ENCODE measurements at places on chromosomes 12 and 14.
A peak's percentile ranks its signal among the peaks of the same experiment; 100 is the strongest.

DNA sequence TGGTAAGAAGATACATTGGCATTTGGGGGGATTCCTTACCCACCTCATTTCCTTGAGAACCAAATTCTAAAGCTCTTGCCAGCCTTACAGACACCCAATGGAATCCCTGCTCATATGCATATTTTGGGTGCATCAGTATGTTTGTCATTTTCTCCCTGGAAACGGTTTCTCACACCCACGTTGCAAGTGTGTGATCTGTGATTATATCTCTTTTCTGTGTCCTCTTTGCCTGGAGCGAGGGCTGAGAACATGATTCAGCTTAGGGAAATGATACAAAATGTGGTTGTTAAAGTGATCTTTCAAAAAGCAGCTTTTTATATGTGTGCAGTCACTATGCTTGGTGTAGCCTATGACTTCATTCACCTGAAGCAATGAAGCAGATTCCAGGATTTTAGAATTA lies 52.0 kb downstream of the KCNMB4 start:
- no peak for ATAC-seq

GRCh38 chr12:93850481-93851256 lies 173.5 kb downstream of the CRADD start:
- ATAC-seq: no peak

- ATAC-seq: peak; percentile 6
Observed at GRCh38 chr12:55729819-55730818, 1.3 kb upstream of the CD63 start.

DNA sequence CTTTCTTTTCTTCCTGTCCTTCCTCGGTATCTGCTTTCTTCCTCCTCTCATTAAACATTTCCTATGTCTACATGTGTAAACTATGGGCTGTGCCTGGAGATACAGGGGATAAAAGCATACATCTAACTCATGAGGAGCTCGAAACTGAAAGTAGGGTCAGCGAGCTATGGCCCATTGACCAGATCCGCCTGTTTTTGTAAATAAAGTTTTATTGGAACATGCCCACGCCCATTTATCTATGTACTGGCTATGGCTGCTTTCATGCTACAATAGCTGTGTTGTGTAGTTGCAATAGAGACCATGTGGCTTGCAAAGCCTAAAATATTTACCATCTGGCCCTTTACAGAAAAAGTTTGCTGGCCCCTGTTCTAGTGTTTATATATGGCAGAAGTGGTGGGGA lies 500.8 kb upstream of the GARIN6 start:
- ATAC-seq: no peak

DNA sequence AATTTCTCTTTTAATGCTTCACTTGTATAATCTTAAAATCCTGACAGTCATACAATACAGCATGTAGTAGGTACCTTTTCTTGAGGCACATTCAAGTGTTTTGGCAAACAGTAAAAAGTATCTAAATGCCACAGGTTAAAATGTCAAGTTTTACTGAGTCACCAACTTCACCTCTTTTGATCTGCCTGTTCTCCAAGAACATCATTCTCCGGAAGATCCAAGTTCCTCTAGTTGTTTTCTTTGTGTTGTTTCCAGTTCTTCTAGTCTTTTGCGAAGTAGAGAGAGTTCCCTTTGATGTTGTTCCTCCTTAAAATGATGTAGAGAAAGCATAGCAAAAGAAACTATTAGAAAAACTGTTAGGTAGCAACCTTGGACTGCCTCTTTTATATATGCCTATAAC lies 151.1 kb downstream of the CEP83 start:
- no peak for ATAC-seq

DNA sequence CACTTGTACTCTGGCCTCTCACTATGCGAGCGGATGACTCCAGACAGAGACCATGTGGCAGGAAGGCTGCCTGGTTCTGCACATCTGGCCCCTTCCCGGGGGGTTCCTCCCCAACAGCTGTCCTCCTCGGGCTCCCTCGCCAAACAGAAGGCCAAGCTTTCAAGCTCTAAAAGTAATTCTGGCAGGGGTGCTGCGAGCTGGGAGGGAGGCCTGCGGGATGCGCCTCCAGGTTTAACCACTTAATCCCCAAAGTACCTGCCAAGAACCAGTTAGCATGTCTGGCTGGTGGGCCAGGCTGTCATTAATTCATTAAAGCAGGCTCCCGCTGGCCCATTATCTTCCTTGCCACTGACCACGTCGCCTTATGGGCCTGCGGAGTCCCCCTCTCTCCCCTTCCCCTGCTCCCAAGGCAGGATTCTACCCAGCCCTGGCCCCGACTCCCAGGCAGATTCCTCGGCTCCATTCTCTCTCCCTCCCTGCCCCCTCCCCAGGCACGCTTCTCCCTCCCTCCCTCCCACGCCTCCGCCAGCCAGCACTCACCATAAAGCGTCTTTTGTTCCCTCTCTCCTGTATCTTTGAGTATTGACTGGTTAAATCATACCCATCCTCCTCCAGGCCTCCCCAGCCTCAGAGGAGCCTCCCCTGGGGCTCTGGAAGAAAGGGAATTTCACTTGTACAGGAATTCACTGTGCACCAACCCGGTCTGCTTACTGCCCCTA lies 4.9 kb downstream of the HRK start:
- ATAC-seq: no peak

DNA sequence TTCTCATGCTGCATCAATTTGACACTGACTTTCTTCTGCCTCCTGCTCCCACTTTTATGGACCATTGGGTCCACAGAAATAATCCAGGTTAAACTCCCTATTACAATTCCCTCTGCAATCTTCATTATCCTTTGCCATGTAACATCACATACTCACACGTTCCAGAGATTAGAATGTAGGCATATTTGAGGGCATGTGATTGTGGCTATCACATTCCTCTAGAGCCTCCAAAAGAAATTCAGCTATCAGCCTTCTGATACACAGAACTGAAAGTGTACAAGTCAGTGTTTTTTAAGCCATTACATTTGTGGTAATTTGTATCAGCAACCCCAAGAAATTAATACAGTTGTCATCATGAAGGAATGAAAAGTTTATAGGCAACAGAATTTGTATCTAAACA lies 892.4 kb downstream of the RPS29 start:
- no peak for ATAC-seq

- ATAC-seq: no peak
Observed at GRCh38 chr12:53006810-53007309, 604 bp downstream of the EIF4B start.

DNA sequence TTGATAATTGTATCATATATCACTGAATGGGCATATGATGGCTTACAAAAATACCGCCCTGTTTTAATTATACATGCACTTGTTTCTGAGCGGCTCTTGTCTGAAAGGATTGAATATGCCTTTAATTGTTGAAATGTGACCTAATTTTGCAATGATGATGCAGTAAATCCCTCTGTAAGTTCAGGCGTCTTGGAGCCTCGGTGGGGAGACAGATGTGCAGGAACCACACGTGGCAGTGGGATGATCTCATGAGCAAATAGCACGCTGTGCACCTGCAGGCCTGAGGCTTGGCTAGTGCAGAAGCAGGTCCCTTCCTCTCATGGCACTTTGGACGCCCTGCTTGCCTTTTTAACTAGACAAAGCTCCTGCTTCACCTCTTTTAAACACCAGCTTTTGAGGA lies 49.3 kb upstream of the ASPG start:
- ATAC-seq: no peak

- no peak for ATAC-seq
Observed at GRCh38 chr14:95195031-95195430, 37.7 kb upstream of the DICER1 start.

- ATAC-seq: peak; percentile 12
Observed at GRCh38 chr12:2268471-2269286, 215.9 kb downstream of the CACNA1C start.

DNA sequence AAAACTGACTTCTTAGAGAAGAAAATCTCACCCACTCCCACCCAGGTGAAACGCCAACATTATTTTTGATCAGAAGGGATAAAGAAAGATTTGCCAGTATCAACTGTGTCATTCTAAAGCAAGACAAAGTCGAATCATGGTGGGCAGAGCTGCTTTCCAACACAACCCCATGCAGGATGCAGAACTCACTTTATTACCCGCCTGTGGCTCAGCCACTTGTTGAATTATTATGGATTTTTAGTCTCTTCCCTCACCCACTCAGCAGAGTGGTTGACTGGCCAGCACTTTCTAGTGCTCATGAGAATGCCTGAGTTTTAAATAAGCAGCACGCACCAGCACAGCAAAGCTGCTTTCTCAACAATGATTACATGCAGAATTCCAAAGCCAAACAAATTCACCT lies 32.1 kb downstream of the CRACR2A start:
- no peak for ATAC-seq

DNA sequence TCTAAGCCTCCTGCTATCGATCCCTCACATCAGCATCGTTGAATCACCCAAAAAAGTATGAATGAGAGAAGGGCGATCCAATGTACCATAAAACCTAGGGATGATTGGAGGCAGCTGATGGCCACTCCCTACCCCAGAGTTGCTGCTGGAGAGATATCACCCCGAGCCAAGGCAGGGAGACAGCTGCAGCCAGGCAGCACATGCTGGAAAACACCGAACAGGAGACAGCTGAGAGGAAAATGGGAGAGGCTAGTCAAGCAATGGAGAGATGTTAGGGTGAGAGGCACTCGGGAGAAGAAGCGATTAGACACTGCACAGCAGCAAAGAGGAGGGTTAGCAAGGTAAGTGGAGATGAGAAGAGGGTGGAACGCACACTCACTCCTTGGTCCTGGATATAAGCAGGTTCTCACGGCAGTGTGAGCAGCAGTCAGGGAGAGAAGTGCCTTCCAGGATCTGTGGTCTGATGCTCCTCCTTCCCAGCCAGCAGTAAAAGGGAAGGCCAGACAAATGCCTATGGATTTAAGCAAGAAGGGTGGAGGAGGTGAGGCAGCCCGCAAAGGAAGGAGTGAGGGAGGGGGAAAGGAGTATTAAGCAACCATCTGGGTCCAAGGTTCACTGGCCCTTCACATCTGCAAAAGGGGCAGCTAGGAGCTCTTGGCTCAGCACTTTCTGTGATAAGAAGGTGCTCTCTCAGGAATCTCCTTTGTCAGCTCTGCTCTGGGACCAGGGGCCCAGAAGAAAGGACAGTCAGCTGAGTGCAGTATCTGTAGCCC lies at the start of gene SLC7A7:
Gene SLC7A7 (minus strand): TSS at position 495 of the 773 bp plus-strand sequence. CDS start 2,037 bp downstream, outside the sequence.
- peak; percentile 26 for ATAC-seq

DNA sequence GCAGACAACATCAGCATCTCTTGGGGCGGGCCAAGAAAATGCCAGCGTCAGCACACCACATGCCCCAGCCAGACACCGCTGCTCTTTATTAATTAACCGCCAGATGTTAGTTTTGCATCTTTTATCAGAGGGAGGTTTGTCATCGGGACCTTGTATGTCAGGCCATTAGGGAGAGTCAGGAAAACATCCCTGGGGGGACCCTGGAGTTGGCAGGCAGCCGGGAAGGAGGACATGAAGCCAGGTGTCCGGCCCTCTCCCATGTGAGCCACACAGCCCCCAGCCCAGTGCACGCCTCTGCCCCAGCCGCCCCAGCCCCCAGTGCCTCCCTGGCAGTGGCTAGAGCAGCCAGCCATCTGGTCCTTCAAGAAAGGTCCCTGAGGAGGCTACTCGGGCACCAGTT lies 56.9 kb upstream of the FAM222A start:
- ATAC-seq: no peak

GRCh38 chr12:87047691-87048090 lies 791.5 kb upstream of the MGAT4C start:
- ATAC-seq: no peak

GRCh38 chr12:14247166-14247565 lies 118.3 kb upstream of the ATF7IP start:
- ATAC-seq: no peak

DNA sequence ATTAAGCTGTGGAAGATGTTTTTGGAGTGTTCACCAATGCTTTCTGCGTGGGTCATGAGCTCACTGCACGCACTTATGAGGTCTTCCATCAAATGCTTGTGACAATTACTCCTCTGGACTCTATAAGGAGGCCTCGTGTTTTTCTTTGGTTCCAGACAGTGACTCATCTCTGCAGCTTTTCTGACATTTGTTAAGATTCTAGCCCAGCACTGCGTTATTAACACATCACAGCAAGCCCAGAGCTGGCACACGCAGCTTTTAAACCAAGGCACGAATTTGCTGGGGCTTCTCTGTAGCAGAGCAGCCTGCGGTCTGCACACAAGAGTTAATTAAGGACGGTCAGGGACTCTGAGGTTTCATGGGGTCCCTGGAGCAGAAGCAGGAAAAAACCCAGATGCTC lies 16.9 kb downstream of the MEG3 start:
- ATAC-seq: peak; percentile 86

- no peak for ATAC-seq
Observed at GRCh38 chr14:49977126-49977841, 84.4 kb downstream of the ARF6 start.

GRCh38 chr12:112023759-112024396 lies 10.7 kb downstream of the ERP29 start:
- no peak for ATAC-seq

- ATAC-seq: no peak
Observed at GRCh38 chr14:94066089-94066676, 14.8 kb downstream of the DDX24 start.

DNA sequence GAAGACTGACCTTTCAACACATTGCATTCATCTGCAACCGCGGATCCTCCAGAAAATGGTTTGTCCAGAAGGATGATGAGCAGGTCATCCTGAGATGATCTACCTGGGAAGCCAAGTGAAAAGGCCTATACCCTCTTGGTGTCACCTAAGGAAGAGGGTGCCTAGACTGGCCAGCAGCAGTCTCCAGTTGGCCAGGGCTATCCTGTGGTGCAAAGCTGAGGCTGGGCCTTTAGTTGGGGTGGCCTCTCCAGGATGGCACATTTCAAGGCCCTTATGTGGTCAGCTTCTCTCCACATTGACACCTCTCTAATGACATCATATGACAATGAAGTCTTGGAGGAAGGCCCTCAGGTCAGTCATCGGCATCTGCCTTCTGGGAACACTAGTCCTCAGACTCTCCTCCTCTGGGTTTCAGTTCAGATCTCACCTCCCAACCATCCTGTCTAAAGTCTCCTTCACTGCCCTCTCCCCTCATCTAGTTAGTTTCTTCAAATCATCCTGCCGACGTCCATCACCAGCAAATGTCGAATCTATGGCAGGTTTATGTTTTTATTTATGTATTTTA lies 3.3 kb upstream of the SLC22A17 start:
- ATAC-seq: no peak

DNA sequence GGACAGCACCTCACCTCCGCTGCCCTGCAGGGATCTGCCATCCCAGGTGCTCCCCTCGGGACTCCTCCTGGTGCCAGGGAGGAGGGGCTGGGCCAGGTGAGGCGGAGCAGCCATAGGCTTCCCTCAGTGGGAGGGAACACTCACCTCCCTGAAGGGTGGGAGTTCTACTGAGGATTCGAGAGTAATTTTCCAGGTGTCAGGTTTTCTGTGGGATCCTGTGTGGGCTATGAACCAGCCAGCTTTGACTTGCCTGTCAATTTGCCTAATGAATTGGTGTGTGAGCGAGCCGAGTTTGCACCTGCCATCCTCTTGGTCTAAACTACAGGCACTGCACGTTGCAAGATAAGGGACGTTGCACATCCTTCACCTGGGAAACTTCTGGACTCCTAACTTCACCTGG lies 50.3 kb downstream of the NOC4L start:
- no peak for ATAC-seq

DNA sequence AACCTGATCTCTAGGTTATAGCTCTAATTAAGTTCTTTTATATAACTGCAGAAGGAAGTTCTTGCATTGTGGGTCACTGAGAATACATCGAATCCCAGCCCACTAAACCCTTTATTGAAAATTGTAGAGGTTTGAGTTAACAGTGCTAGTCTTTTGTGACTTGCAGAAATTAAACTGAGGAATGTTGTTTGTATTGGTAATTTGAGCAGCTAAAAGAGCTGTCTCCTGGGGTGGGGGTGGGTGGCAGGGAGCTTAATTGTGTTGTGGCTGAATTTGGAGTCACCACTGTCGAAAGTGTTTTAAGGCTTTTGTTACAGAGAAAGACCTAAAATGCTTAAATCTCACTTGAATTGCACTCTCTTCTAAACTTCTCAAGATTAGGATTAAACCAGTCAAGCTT lies 3.2 kb upstream of the COX8C start:
- no peak for ATAC-seq

All from gastroesophageal sphincter (tissue), 4 donors.